NCI-H524 treated with DMSO at 0.1 percent for 48 hours (cell line): ENCODE measurements at places on chromosomes 1 and 21.

DNA sequence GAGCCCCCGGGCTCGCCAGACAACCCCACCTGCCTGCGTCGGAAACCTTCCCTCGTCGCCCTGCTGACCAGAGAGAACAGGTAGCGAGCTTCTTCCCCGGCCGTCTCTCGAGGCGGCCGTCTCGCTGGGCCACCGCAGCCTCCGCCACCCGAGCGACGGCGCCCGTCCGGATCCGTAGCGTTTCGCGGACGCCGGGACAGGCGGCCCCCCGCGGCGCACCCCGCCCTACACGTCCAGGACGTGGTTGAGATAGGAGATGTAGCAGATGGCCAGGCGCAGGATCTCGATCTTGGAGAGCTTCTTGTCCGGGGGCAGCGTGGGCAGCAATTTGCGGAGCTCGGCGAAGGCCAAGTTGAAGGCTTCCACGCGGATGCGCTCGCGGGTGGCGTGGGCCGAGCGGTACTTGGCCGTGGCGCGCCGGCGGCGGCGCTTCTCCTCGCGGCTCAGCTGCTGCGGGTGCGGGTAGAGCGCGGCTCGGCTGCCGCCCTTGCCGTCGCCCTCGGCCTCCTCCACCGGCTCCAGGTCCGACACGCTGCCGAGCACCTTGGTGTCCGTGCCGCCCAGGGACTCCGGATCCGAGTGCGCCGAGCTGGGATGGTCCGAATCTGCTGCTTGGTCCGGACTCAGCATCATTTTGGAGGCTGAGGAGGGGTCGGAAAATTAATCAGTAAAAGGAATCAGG, 3.0 kb downstream of the NHLH2 start:
- DNase-seq, result peak; percentile 24

DNA sequence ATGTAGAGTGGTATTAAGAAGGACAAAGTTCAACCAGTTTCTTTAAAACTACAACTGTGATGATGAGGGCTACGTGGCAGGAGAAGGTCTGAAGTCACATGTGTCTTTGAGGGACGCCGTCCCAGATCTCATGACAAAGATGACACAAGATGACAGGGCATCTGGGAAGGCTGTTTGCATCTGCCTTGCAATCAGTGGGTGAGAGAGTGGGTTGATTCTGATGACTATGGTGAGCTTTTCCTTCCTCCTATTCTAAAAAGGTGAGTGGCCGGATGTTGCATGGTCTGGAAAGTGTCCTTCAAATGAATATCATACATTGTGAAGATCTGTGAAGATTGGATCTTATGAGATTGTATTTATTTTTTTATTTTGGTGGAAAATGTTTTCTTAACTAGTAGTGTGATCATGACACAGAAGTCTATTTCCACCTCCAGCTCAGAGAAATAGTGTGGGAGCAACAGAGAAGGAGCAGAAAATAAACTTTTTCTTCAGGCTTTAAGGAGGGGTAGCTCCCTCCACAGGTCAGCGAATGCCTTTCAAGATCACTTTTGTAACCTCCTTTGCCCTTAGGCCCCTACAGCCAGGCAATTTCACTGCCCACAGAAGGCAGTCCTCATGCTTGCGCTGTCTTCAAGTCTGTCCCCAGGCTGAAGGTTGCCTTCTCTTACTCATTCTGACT, 76.0 kb upstream of the ATF3 start:
- no peak for DNase-seq

DNA sequence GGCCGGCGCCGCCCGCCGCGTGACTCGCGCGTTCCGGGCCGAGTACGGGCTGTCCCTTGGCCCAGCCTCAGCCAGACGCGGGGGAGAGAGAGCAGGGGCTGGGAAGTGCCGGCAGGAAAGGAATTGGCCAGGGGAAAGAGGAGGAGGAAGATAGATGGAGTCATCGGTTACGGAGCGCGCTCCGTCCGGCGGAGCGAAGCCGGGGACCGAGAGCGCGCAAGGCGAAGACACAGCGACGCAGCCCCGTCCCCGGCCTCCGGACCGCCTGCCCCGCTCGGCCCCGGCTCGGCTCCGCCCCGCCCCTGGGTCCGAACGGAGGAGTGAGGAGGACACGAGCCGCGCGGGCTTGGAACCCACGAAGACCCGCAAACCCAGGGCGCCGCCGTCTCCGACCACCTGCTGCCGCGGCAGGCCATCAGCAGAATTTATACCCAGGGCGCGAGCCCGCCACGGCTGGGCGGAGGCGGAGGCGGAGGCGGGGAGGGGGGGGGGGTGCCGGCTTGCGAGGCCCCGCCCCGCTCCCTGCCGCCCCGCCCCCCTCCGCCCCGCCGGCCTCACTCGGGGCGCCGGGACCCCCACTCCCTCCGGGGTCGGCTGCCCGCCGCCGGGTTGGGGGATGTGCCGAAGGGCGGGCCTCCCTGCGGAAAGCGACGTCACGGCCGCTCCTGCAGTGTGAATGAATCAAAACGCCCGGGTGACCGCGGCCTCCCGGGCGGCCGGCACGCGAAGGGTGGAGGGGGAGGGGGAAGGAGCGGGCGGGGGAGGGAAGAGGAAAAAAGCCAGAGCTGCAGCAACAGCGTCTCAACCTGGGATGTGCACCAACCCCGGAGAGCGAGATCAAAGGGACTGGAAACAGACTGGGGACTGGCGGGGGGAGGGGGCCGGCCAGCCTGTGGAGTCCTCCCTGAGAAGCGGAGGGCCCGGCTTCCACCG, at the start of gene LHX4:
Gene LHX4, plus strand, starts transcription at position 782 of the 933 bp plus-strand sequence. CDS start 266 bp downstream, outside the sequence.
- peak; percentile 35 for DNase-seq

DNA sequence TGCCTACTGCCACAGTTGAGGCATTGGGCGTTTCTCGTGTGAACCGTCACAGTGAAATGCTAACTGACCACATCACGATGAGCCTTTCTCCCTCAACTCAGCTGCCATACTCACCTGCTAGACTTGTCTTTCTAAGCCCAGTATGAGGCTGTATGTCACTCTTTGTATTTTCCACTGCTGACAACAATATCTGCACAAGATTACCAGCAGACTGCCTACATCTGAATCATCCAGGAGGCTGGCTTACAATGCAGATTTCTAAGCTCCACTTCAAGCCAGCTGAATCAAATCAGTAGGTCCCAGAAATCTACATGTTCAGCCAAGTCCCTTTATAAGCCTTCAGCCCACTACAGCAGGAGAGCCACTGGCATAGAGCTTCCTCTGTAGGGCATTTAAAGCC, 355.0 kb upstream of the DUSP10 start:
- no peak for DNase-seq

DNA sequence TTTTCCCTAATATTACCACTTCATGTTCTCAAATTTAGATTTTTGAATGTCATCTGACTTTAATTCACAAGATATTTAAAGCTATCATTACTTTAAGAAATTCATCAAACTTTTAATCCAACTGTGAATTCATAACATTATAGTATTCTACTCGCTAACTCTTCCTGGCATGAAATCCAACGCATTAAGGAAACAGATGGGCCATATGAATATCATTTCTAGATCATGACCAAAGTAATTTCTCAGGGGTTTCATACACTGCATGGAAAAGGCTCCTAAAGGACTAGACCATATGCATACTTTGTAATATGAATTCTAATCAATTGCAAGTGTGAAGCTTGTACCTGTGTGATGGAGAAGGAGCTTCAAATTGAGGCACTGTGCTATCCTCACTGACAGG, 72.4 kb downstream of the COP1 start:
- DNase-seq, result no peak
